NCI-H2081 treated with DMSO at 0.1 percent for 48 hours (cell line): ENCODE measurements at places on chromosomes 5 and 9.
A peak's percentile ranks its signal among the peaks of the same experiment; 100 is the strongest.

GRCh38 chr9:12702160-12702758 lies 9.1 kb downstream of the TYRP1 start:
- DNase-seq: no peak

DNA sequence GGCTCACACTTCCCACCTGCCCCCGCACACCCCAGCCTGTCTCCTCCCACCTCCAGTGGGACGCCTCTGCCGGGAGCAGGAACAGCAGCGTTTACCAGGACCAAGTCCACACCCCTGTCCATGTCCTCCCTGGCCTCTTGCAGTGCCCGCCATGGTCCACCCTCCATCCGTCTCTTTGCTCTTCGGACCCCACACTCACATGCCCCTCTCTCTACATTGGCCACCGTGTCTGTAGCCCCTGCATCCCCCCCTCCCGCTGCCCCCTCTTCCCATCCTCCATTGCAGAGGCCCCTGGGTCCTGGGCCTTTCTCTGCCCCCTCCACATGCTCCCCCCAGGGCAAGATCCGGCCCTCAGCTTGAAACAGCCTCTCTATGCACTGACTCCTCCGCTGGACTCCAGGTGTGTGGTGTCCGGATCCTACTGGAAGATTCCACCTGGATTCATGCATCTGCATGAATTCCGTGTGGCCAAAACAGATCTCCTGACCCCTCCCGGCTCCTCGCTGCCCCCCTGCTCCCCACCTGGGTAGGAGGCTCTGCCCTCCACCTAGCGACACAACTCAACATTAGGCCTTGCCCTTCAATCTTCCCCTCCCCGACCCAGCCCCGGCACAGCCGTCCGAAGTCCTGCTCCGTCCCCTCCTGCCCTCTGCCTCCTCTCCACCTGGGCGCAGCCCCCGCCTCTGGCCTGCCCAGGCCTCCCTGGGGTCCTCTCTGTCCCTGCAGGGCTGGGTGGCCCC lies 168.5 kb downstream of the OLFM1 start:
- no peak for DNase-seq

GRCh38 chr5:180136630-180137381 lies 65.2 kb upstream of the RNF130 start:
- DNase-seq: no peak

GRCh38 chr5:26669523-26669922 lies 368.9 kb downstream of the CDH9 start:
- DNase-seq: no peak

DNA sequence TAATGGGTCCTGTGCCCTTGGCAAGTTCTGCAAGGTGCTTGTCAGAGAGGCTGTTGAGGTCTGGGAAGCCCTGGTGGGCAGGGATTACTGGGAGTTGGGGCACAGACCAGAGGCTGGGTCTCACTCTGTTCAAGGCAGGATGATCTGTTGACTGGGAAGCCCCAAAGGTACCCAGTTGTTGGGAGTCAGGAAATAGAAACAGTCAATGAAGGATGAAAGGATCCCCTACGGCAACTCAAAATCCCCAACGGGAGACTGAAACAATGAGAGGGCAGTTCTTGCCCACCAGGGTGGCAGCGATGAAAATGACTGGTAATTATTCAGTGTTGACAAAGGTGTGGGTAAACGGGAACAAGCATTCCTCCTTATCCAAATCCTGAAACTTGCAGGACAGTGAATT lies 31.2 kb downstream of the BNIP1 start:
- DNase-seq: no peak

DNA sequence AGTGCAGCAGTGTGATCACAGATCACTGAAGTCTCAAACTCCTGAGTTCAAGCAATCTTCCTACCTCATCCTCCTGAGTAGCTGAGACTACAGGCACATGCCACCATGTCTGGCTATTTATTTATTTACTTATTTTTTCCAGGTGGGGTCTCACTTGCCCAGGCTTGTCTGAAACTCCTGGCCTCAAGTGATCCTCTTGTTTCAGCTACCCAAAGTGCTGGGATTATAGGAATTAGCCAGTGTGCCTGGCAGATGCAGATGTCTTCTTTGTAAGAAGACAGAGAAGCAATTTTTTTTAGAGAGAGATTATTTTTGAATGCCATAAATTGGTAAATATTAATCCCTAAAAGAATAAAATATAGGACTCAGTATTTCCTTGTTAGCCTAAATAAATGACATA lies 54.3 kb downstream of the CHSY3 start:
- no peak for DNase-seq

GRCh38 chr9:37897665-37898064 lies 6.3 kb downstream of the SLC25A51 start:
- DNase-seq: no peak

DNA sequence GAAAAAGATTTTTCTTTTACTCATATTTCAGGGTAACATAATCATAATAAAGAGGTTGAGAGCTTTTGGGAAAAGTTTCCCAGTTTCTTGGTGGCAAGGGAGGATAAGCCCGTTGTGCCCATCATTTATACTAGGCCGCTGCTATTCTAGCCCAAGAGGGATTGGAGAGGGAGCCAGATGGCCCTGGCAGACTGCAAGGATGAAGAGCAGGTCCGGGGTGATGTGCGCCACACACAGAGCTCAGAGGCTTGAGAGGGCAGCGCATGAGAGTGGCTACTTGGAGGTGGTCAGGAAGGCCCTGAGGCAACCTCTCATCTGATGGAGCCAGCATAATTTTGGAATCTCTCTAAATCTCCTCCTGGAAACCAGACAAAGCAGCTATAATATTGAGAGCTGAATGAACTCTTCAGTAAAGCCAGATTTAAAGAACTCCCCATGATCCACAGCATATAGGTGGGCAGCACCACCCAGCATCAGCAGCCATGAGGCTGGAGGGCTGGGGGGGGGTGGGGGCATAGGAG lies 110.1 kb downstream of the MED27 start:
- no peak for DNase-seq

DNA sequence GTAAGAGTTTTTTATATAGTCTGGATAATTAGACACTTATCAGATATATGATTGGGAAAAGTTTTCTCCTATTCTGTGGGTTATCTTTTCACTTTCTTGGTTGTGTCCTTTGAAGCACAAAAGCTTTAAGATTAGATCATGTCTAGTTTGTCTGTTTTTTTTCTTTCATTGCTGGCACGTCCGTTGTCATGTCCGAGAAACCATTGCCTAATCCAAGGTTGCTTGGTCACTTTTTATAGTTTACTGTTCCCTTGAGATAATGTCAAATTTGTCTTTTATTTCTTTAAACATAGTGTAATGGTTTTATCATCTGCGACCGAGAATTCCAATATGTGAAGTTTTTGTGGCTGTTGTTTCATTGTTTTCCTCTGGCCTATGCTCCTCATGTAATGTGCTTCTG lies 28.8 kb downstream of the GARNL3 start:
- DNase-seq: no peak

- no peak for DNase-seq
Observed at GRCh38 chr9:132595319-132595718, 12.9 kb downstream of the BARHL1 start.

GRCh38 chr9:110099236-110100095 lies 108.5 kb downstream of the C9orf152 start:
- peak; percentile 5 for DNase-seq

DNA sequence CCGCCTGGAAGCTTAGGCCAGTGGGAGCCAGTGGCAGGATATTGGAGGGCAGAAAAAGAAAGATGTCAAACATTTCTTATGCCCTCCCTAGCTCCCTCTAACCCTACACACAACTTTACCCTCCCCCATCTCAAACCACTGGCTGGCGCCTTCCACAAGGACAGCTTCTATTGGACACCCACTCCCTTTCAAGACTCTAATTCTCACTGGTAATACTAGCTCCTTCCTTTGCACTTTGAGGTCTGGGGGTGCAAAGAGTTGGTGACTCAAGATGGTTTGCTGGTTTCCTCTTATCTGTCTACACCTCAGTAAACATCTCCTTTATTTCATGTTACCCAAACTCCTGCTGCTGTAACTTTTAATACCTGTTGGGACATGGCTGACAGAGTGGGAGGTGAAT lies 11.6 kb upstream of the ITGA1 start:
- DNase-seq: no peak

- DNase-seq: no peak
Observed at GRCh38 chr5:109529520-109529919, 119.7 kb upstream of the PJA2 start.

- no peak for DNase-seq
Observed at GRCh38 chr9:72598639-72599038, 77.2 kb downstream of the TMC1 start.

DNA sequence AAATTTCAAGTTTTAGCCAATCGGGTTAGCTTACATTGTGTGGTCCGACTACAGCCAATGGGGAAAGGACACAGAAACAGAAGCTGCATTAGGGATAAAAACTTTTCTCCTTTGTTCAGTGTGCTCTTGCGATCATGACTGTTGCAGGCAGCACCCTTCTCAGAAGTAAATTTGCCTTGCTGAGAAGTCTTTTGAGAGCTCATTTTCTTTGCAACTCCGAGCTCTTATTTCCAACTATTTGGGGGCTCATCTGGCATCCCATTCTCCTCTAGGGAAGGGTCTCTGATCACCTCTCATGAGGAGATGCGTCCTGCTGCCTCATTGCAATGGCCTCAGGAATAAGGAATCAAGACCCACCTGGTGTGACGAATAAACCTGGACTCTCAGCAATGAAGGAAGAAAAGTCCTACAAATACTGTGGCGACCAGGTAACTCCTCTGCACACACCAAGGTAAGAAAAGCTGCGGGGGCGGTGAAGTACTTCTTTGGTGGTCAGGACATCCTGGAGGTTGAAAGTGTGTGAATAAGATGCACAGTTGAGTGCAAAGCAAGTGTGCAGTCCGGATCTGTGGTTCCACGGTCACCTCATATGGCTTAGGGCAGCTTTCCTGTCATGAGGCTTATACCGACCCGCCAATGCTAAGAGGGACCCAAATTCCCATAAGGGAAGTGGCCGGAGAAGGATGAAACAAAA lies 20.4 kb downstream of the CNOT8 start:
- DNase-seq: no peak

DNA sequence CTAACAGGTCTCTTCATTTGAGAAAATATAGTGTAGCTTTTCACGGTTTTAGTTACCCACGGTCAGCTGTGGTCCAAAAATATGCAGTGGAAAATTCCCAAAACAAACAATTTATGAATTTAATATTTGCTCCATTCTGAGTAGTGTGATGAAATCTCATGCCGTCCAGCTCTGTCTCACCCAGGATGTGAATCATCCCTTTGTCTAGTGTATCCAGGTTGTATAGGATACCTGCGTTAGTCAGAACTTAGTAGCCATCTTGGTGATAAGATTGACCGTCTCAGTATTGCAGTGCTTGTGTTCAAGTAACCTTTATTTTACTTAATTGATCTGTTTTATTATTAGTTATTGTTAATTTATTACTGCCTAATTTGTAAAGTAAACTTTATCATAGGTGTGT lies 41.1 kb downstream of the NDUFS4 start:
- DNase-seq: no peak

DNA sequence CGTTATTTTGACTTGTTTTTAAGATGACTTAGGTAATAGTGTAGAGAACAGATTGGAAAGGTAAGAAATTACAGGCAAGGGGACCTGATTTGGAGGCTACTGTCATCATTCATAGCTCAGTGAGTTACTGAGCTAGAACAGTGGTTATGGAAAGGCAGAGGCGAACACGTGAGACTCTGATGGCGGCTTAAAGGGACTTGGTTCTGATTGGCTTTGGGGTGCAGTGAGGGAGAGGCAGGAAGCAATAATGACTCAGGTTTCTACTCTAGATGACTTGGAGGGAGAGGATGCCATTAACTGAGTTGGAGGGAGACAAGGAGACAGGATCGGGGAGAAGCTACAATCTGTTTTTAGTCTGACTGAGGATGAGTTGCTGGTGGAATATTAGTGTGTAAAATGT lies 3.0 kb downstream of the F2RL2 start:
- DNase-seq: no peak

GRCh38 chr5:169583101-169583423 lies 511 bp upstream of the SPDL1 start:
- no peak for DNase-seq

DNA sequence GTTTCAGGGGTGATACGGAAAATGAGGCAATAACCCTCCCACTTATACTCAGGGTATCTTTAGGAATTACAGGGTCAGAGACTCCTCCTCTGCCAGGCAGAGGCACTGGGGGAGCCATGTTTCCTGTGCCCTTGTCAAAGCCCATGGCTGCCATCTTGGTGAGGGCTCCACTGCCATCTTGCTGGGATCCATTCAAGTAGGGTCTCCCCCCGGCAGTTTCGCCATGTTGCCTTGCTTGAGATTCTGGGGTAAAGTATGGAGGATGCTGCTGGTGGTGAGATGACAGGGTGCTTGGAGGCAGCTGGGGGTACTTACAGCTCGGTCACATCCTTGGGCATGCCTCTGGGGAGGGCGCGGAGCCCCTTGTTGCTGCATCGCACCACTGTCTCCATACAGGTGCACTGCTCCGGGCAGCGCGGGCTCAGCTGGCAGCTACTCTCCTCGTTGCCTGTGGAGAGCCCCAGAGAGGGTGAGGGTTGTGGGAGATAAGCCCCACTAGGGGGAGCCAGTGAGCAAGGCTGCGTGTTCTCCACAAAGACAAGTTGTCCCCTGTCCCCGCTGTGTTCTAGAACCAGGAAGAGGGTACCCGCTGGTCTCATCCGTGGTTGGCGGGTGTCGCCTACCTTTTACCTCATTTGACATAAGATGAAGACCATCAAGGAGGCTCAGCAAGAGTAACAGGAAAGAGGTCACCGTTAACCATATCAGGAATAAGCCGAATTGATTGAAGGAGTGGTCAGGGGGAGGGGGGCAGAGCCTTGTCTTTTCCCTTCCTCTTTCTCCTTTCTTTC lies 169.0 kb upstream of the PANK3 start:
- DNase-seq: no peak

GRCh38 chr5:65137631-65138030 lies 344.1 kb downstream of the ADAMTS6 start:
- DNase-seq: no peak
